Activated CD4-positive, alpha-beta memory T cell treated with anti-CD3 and anti-CD28 coated beads, Interleukin-2, amount 10 ng/mL, durations not matched to agents 7 days and 5 days (primary cell): ENCODE measurements at places on chromosomes 1 and 21. TPM values are rescaled to one million over a fixed set of nuclear protein-coding genes. Genes with fewer than 3 reads are reported as not detected.

The PLEKHA6 gene
- total RNA-seq, result not detected

The FCRLB gene
- total RNA-seq, result 0.35 TPM

The RGS5 gene
- total RNA-seq, result 2.1 TPM

The NGF gene
- total RNA-seq, result not detected

The TNFAIP8L2 gene
- total RNA-seq, result 31.2 TPM

The ZNF695 gene
- 0.43 TPM for total RNA-seq

The OR6K2 gene
- total RNA-seq, result not detected

The SLC5A9 gene
- total RNA-seq, result not detected

The IRF6 gene
- 0.25 TPM for total RNA-seq

The KRTAP11-1 gene
- total RNA-seq, result not detected

The ASAP3 gene
- total RNA-seq, result 0.43 TPM

The WARS2 gene
- total RNA-seq, result 11.1 TPM

The CHIA gene
- total RNA-seq, result not detected

The MAP3K21 gene
- total RNA-seq, result 4.6 TPM

The LCE2A gene
- not detected for total RNA-seq

The OR14K1 gene
- not detected for total RNA-seq
